Hair follicular keratinocyte (primary cell): ENCODE measurements at places on chromosomes 7 and 10. TPM values are rescaled to one million over a fixed set of nuclear protein-coding genes. Genes with fewer than 3 reads are reported as not detected.

The GPR141 gene
- not detected in 2 replicates for total RNA-seq

The GHITM gene
- 191 and 192 TPM in 2 replicates for total RNA-seq

The KAZALD1 gene
- total RNA-seq, result 0.15 and 0.23 TPM in 2 replicates

The CYP3A7 gene
- total RNA-seq, result not detected in 2 replicates

The ANLN gene
- 34.1 and 102 TPM in 2 replicates for total RNA-seq

The KLF14 gene
- total RNA-seq, result not detected in 2 replicates

The CHN2 gene
- total RNA-seq, result 0.15 TPM in 1 of 2 replicates, not detected in the other

The SSC4D gene
- 0.87 and 4.1 TPM in 2 replicates for total RNA-seq

The HMX2 gene
- not detected in 2 replicates for total RNA-seq

The UCMA gene
- not detected in 2 replicates for total RNA-seq

The RTKN2 gene
- total RNA-seq, result 0.70 and 0.99 TPM in 2 replicates

The PIP gene
- total RNA-seq, result not detected in 2 replicates

The MRC1 gene
- not detected in 2 replicates for total RNA-seq

The TM9SF3 gene
- total RNA-seq, result 52.6 and 62.4 TPM in 2 replicates

The GPR37 gene
- 0.34 and 0.78 TPM in 2 replicates for total RNA-seq

The WEE2 gene
- not detected in 2 replicates for total RNA-seq

The CRCP gene
- total RNA-seq, result 24.1 and 46.4 TPM in 2 replicates

The UTF1 gene
- total RNA-seq, result not detected in 2 replicates

The TRAPPC14 gene
- 8.4 and 9.6 TPM in 2 replicates for total RNA-seq

The C7orf57 gene
- 1.6 and 2.3 TPM in 2 replicates for total RNA-seq

The TMEM229A gene
- total RNA-seq, result not detected in 2 replicates

The TAS2R4 gene
- 0.08 and 0.61 TPM in 2 replicates for total RNA-seq

The KNDC1 gene
- not detected in 2 replicates for total RNA-seq

The DLX6 gene
- total RNA-seq, result 0.15 TPM in 1 of 2 replicates, not detected in the other

The MORN4 gene
- 6.2 and 7.1 TPM in 2 replicates for total RNA-seq

The FXYD4 gene
- total RNA-seq, result not detected in 2 replicates

The ZNF789 gene
- 0.86 and 3.5 TPM in 2 replicates for total RNA-seq

The SPDYE16 gene
- not detected in 2 replicates for total RNA-seq

The HECW1 gene
- total RNA-seq, result 0.04 TPM in 1 of 2 replicates, not detected in the other

The PHYHIPL gene
- total RNA-seq, result not detected in 2 replicates

The NPC1L1 gene
- not detected in 2 replicates for total RNA-seq

The CHAT gene
- not detected in 2 replicates for total RNA-seq

The FAM204A gene
- 64.0 and 64.9 TPM in 2 replicates for total RNA-seq

The VSTM4 gene
- 0.11 TPM in 1 of 2 replicates, not detected in the other for total RNA-seq

The FAM25G gene
- 15.6 and 21.2 TPM in 2 replicates for total RNA-seq

The DGKB gene
- total RNA-seq, result not detected in 2 replicates

The C10orf120 gene
- total RNA-seq, result not detected in 2 replicates

The NXPH1 gene
- not detected in 2 replicates for total RNA-seq

The PDE6C gene
- total RNA-seq, result not detected in 2 replicates

The NKX2-3 gene
- not detected in 2 replicates for total RNA-seq

The TBATA gene
- not detected in 2 replicates for total RNA-seq

The HTR5A gene
- total RNA-seq, result not detected in 2 replicates

The NPM3 gene
- 187 and 357 TPM in 2 replicates for total RNA-seq

The CFAP69 gene
- 0.30 and 0.86 TPM in 2 replicates for total RNA-seq

The TIAL1 gene
- total RNA-seq, result 45.4 and 45.8 TPM in 2 replicates

The NUTM2B gene
- 0.62 and 0.99 TPM in 2 replicates for total RNA-seq

The TRIM4 gene
- total RNA-seq, result 12.5 and 21.3 TPM in 2 replicates

The CYP2E1 gene
- not detected in 2 replicates for total RNA-seq

The GUSB gene
- 12.1 TPM in 2 replicates for total RNA-seq
